ENCODE measurements at places on chromosomes 2 and 18.

DNA sequence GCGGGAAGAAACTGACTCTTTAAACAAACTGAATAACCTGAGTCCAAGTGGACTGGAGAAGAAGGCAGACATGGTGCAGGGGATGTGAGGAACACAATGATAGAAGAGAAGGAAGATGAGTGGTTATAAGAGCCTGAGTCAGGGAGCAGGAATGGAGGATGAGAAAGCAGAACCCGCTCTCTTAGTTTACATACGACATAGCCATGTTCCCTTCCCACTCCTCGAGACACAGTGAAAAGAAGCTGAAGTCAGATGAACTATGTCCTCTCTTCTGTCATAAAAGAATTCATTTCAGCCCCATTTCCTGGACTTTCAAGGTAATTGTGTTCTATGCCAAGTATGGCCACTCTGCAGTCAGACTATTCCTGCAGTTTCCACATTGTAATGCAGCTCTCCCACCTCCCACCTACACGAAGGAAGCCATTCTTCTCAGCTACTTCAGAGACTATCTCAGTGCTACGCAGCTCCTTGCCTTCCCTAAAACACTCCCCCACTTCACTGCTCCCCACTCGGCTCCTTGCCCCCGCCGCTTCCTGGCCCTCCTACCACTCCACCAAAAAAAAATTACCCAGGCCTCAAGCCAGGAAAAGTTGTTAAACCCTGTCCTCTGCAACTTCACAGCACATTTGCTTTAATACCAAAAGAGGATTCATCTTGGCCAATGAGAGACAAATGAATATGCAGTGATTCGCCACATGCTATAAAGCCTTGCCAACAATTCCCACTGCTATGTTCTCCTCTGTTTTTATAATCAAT is 323.4 kb upstream of the EPHA4 start:
- DNase-seq: no peak

GRCh38 chr2:36387258-36387916 is 31.8 kb downstream of the CRIM1 start:
- DNase-seq: no peak

GRCh38 chr2:10233131-10234012 is 69.3 kb upstream of the HPCAL1 start:
- DNase-seq: no peak

GRCh38 chr2:168030862-168031624 is 216.4 kb downstream of the STK39 start:
- DNase-seq: no peak

DNA sequence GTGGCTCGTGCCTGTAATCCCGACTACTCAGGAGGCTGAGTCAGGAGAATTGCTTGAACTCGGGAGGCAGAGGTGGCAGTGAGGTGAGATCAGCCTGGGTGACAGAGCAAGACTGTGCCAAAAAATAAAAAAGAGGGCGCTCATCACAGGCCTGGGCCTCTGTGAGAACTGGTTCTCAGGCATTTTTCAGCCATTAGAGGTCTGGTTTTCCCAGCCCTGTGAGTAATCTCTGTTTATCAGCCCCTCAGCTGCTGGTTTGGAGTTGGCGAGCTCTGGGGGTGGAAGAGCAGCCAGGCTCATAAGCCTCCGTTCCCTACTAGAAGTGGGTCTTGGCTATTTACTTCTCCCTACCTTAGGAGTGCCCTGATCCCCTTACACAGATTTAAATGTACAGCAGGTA is 53.1 kb downstream of the CHRNA1 start:
- no peak for DNase-seq

- DNase-seq: no peak
Measured at GRCh38 chr18:3410273-3410672, 39.7 kb upstream of the TGIF1 start.

DNA sequence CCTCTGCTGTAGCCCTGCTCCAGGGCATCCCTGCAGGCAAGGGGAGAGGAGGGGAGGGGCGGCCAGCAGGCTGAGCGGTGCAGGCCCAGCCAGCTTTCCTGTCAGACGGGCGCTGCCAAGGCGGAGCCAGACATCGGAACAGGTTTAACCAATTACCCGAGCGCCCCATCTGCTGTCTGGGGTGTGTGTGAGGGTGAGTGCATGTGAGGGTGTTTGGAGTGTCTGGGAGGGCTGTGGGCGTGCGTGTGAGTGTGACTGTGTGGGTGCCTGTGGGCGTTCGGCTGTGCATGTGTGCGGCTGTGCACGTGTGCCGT is 20.0 kb downstream of the EMX1 start:
- DNase-seq: no peak

DNA sequence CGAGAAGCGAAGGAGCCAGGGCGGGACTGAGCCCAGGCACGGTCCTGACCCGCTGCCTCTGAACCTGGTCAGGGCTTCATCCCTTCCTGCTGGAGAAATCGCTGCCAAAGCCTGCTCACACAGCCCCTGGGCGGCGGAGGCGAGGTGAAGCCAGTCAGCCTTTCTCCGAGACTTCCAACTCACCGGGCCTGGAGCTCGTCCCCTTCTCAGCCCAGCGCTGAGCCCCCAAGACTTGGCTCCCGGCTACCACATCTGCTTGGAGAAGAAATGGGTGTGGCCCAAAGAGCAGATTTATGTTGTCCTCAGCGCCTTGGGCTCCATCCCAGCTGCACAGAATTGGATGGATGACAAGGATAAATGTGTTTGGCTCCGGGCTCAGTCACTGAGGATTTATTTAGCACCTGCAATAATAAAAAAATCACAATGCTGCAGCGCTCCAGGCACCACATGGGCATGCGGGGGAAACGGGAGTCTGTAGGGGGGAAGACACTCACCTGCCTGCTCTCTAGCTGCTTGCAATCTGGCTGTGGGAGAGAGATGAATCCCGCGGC is 64.9 kb downstream of the ACTR2 start:
- DNase-seq: no peak

- no peak for DNase-seq
Measured at GRCh38 chr2:119960821-119961220, 52.1 kb upstream of the EPB41L5 start.

GRCh38 chr2:77046339-77046738 is 475.8 kb downstream of the LRRTM4 start:
- no peak for DNase-seq

DNA sequence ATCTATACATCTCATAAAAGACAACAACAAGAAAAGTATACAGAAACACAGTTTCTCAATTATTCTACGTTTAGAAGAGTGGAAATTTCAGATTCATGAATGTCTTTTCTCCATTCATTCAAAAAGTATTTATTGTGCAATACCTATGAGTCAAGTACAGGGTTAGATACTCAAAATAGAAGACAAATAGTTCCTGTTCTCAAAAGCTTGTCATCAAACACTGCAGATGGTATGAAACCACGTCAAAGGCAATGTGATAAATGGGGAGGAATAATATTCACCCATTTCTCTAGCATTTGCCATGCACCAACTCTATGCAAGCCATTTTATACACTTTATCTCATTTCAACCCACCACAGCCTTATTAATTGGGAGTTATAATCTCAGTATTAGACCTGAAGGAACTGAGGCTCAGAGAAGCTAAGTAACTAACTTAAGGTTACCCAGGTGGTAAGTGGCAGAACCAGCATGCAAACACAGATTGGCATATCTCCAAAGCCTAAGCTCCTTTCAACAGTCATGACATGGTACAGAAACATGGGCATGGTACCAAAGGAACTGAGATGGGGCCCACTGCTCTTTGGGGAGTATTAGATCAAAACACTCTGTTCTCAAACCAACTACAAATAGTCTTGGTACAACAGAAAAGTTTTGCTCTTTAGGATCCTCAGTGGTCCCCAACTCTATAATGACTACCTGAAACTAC is 67.2 kb upstream of the NPAS2 start:
- no peak for DNase-seq

GRCh38 chr18:65749841-65750240 is 971 bp upstream of the CDH7 start:
- no peak for DNase-seq

DNA sequence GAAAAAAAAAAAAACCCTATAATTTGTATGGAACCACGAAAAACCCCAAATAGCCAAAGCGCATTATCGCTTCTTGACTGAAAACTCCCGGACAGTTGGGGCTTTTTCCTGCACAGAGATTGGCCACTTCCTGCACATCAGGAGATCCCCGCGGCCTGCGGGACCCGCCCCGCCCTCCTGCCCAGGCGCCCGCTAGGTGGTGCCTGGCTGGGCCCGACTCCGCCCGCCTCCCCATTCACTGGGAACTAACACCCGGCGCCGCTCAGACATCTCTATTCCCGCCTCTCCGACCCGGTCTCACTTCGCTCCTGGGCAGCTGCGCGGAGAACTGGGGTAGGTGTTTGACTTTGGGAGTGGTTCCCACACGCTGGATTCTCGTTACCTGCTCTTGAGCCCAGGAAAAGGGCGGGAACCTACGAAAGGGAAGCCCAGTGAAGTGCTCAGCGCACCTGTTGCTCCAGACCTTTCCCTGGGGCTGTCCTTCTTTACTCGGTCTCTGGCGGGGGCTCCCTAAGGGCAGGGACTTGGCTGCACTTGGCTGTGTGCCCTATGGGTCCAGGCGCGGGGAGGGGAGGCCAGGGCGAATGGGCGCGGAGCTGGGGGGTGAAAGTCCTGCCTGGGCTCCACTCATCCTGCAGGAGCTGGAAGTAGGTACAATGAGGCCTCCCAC is at the start of gene HMSD:
Gene HMSD (plus strand): TSS at position 234 of the 670 bp plus-strand sequence. CDS start 4,155 bp downstream, outside the sequence.
- peak; percentile 33 for DNase-seq
